NCI-H748 treated with DMSO at 0.1 percent for 48 hours (cell line): ENCODE measurements at places on chromosomes 7 and 10.

DNA sequence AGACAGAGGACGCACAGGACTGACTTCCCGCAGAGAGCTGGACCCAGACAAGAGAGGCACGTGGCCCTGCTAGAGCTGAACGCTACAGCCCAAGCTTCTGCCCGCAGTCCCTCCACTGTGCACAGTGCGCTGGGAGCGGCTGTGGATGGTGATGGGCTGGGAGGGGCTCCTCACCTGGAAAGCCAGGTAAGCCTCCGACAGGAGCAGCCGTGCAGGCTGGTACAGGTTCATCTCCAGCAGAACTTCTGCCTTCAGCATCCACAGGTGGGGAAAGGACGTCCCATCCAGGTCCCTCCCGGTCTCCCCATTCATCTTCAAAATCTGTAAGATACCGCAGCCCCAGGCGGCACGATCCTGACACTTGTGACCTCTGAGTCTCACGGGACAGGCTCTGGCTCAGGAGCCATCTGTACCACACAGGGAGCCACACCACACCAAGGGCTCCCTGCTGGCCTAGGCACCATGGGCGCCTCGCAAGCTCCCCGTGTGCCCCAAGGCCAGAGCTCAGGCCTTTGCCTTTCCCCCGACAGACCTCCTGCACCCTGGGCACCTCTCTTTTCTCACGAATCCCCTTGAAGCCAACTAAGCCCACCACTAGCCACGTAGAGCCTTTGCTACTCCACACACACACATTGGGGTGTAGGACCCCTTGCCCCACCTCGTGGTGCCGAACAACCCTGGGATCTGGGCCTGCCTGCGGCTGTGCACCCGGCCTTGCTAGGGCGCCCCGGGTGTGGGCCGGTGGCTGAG is 76.3 kb downstream of the CFAP46 start:
- no peak for DNase-seq

- no peak for DNase-seq
Observed at GRCh38 chr10:98399784-98400183, 15.2 kb downstream of the PYROXD2 start.

- no peak for DNase-seq
Observed at GRCh38 chr7:40077849-40078248, 56.6 kb downstream of the MPLKIP start.

DNA sequence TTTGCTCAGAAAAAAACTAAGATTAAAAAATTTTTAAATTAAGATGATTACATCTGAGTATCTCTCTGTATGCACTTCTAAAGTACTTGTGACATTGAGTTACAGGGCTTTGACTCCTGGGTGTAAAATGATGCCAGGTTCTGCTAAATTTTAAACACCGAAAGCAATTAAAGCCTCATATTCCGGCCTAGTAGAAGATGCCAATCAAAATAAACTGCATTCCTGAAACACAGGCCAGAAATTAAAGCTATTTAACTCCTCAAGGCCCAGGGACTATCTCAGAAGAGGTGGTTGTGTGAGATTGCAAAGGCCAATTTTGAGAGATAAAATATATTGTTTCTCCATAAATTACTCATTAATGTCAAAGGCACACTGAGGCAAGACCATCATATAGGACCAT is 388.3 kb downstream of the KIF20B start:
- no peak for DNase-seq
